ENCODE measurements at places on chromosomes 7 and 10. TPM values are rescaled to one million over a fixed set of nuclear protein-coding genes. Genes with fewer than 3 reads are reported as not detected.

GRCh38 chr10:80132299-80133139, at the start of gene PLAC9:
TSS of gene PLAC9 (plus strand) at chr10:80132730. CDS start at chr10:80132763, 33 bp downstream.
- no peak for DNase-seq

DNA sequence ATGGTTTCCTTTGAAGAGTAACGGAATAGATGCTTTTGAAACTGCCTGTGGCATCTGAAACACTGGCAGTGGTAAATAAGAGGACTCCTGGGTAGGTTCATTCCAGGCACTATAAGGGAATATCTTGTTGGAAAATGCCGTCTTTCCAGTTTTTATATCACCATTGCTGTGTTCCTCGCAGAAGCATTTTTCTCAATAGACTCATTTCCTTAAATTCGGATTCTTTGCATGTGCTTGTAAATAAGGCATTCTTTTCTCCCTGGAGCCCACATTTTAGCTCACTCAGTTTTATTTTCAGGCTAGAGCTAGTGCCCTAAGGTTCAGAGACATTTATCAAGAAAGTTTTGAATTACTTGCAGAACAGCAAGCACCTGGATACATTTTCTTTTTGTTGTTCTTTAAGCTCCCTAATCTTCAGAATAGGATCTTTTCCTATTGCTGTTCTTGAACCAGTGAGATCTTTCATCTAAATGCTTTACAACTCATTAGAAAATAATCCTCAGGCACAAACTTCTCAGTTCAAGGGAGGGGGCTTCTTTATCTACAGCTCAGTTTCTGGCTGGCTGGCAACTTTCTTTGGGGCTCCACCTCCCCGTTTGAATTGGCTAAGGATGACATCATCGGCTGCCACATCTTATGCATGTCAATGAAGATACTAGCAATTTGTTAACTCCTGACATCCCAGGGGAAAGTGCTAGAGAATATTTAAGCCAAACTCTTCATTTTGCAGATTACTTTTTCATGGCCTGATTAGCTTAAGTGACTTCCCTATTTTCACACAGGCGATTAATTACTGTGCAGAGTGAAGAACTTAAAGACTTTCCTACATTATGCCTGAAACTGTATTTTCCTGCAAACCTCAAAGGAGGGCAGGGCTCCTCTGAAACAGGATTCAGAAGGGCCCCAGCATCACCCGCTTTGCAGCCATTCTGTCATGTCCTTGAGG, 133.7 kb upstream of the RSU1 start:
- no peak for DNase-seq

GRCh38 chr7:128219636-128220035, 21.4 kb upstream of the LEP start:
- DNase-seq, result no peak

- peak; percentile 13 for DNase-seq
Observed at GRCh38 chr10:96497391-96497790, 16.3 kb downstream of the TLL2 start.

GRCh38 chr10:49091450-49092210, 23.7 kb downstream of the VSTM4 start:
- no peak for DNase-seq

DNA sequence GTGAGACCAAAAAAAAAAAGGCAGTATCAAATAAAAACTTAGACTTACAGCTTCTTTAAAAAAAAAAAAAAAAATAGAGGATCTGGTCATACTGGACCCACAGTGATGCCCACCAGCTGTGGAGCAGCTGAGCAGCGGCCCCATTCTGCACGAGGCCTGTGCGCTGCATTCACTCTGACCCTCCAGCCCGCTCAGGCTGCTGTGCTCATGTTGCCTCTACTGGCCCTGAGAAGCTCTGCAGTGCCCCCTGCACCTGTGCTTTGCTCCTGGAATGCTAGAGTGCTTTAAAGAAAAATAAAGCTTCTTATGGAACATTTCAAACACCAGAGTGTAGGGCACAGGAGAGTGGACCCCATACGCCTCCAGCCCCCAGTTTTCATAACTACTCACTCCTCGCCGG, 33.2 kb downstream of the TMEM120A start:
- DNase-seq, result no peak

- no peak for DNase-seq
Observed at GRCh38 chr7:27409776-27410175, 167.2 kb downstream of the EVX1 start.

DNA sequence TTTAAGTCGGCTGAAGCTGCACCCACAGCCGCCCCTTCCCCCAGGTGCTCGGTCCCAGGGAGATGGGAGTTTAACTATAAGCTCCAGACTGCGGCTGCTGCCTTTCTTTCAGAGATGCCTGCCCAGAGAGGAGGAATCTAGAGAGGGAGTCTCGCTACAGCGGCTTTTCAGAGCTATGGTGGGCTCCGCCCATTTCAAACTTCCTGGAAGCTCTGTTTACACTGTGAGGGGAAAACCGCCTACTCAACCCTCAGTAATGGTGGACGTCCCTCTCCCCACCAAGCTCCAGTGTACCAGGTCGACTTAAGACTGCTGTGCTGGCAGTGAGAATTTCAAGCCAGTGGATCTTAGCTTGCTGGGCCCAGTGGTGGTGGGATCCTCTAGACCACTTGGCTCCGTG, 135.4 kb downstream of the CXCL12 start:
- DNase-seq, result no peak

DNA sequence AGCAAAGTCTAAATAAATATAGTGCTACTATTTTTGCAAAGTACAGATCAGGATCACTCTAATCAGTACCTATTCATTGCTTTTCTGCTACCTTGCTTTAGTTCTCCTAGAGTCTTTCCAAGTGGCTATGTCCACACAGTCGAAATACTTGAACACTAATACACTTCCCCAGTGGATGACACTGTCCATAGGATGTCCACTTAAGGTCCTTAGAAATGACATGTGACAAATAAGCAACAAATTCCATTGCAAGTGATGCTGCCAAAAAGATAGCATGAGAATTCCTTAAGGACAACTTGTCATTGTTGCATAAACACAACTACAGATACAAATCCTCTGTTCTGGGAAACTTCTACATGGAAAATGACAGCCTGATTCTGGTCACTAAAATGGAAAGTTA, 93.6 kb downstream of the ANK3 start:
- no peak for DNase-seq

GRCh38 chr10:118799777-118800176, 45.0 kb upstream of the CACUL1 start:
- DNase-seq, result no peak

- no peak for DNase-seq
Observed at GRCh38 chr7:133428876-133429275, 176.0 kb downstream of the EXOC4 start.

- DNase-seq, result no peak
Observed at GRCh38 chr10:26243351-26243720, 26.8 kb downstream of the GAD2 start.

GRCh38 chr7:27245798-27246691, 3.4 kb downstream of the EVX1 start:
- DNase-seq, result no peak

- DNase-seq, result no peak
Observed at GRCh38 chr7:83586281-83586680, 62.7 kb downstream of the SEMA3E start.

- no peak for DNase-seq
Observed at GRCh38 chr10:99976886-99977665, 32.7 kb downstream of the DNMBP start.

The IGFBP1 gene
- polyA plus RNA-seq, result 97.9 TPM

The ADAP1 gene
- 2.2 TPM for polyA plus RNA-seq

The ATRNL1 gene
- polyA plus RNA-seq, result 0.40 TPM

The SLC26A4 gene
- 0.08 TPM for polyA plus RNA-seq

The CYP2E1 gene
- polyA plus RNA-seq, result 5,149 TPM

The ADCY1 gene
- polyA plus RNA-seq, result 1.4 TPM

The RNF32 gene
- polyA plus RNA-seq, result 0.73 TPM

The GLI3 gene
- polyA plus RNA-seq, result 0.24 TPM

The TBRG4 gene
- 35.6 TPM for polyA plus RNA-seq
